ENCODE measurements at places on chromosomes 16 and 17.

GRCh38 chr17:69428252-69428980, 13.9 kb downstream of the MAP2K6 start:
- DNase-seq = no peak

DNA sequence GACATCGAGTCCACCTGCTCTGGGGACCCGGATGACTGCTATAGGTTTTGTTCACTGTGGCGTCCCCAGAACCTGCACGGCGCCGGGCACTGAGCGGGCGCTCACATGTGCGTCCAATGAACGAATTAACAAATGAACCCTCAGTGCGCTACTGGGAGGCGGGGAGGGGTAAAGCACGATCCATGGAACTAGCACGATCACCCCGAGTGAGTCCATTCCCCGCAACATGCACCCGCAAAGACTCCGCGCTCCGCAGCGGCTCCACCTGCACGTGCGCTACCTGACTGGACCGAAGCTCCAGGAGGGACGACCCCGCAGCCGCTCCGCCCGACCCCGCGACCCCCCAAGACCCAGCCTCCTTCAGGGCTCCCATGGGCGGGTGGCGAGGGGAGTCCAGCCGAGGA, 491 bp downstream of the TRAP1 start:
- DNase-seq = no peak

DNA sequence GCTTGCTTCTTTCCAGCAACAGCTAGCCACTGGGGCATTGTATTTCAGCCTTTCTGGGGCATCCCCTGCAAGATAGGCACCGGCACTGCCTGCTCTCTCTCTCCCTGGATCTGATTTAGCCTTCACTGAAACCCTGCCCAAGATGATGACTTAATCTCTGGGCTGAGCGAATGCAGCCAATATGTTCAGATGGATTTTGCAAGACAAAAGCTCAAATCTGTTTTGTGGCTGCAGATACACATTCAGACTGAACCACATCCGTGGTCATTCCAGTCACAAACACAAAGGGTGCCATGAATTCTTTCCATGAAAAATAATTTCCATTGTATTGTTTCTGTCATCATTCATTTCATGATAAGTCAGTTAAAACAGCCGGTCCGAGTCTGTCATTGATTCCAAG, 24.2 kb downstream of the SOST start:
- DNase-seq = peak; percentile 43

- DNase-seq = no peak
Observed at GRCh38 chr17:1711804-1712203, 1.6 kb upstream of the TLCD2 start.

DNA sequence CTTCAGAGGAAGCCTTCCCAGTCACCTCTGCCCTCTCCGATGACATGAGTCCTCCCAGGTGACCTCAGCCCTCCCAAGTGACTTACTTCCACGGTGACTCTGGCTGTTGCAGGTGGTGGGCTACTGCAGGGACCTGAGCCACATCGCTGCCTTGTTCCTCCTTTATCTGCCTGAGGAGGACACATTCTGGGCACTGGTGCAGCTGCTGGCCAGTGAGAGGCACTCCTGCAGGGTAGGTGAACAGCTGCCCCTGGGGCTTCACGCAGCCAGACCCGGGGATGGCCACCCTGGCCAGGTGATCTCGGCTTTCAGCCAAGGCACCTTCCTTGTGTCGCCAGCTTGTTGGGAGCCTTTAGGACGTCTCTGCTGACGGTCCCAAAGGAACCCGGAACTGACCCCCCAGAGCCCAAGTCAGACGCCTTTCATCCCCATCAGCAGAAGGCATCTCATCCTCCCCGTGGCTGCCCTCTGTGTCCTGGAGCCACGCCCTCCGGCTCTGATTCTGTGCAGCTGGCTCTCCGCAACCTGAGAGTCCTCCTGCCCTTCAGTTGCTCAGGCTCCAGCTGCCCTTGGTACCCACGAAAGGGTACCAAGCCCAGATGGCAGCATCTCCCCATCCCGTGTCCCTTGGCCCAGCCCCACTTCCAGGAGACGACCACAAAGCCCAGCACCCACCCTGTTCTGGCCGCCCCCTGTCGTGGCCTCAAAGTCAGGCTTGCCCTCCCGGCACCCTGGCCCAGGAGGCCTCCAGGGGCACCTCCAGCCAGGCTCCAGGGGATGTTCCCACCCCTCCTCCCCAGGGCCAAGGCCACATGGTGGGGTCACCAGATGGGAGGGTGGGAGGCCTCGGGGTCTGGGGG, 81.7 kb downstream of the GOSR1 start:
- no peak for DNase-seq

- DNase-seq = no peak
Observed at GRCh38 chr17:59074494-59074893, 32.2 kb downstream of the TRIM37 start.

GRCh38 chr17:527247-527646, 174.6 kb upstream of the RPH3AL start:
- DNase-seq = no peak

GRCh38 chr16:3878610-3879009, 1.9 kb downstream of the CREBBP start:
- DNase-seq = no peak

DNA sequence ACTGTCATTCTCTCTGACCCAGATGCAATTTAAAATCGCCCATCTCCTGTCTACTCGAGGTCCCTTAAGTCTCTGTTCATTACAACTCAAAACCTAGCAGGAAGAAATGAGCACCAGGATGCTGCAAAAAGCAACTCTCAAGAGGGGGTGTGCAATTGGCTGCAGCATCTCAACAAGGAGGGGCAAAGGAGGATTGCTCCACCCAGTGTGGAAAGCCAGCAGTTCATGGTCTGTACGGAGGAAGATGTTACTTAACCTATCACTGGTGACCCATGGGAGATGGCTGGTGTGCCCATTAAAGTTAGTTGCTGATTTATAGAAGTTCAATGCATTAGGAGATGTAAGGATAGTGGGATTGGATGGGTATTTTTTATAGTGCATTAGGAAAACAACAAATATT, 147.4 kb downstream of the CDK5R1 start:
- DNase-seq = no peak

- DNase-seq = no peak
Observed at GRCh38 chr17:70251706-70252105, 82.4 kb downstream of the KCNJ2 start.

GRCh38 chr16:81830845-81831540, 51.9 kb downstream of the PLCG2 start:
- no peak for DNase-seq

DNA sequence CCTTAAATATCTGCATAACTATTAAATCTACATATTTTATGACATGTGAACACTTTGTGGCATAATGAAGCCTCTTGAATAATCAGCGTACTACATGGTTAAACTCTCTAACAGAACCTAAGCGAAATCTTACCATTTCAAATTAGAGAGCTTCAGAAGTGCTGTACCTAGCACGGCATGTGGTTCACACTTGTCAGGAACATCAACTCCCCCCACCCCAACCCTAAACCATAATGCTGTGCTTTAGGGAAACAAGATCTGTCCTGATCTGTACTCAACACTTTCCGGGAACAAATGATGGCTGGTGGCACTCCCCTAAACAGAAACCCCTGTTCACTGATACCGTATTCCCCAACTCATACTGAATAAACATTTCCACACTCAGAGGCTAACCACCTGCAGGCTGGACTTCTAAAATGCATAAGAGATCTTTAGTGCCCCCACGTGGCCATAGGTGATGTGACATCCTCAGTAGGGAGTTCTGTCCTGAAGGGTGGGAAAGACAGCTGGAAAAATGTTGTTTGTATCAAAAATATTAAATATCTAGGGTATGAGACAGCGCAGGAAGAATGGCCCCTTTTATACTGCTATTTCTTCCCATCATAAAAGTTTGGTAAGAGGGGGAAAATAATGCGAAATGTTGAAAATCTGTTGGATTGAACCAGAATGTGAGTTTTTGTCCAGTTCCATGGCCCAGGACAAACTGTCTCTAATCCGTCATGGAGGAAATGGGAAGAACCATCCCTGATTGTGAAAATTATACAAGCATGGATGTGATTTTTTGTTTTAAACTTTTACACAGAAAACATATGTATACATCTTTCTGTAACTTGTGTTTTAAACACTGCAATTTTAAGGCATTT, 88.6 kb downstream of the USP31 start:
- peak; percentile 22 for DNase-seq

- DNase-seq = no peak
Observed at GRCh38 chr17:22203208-22203715, 510.9 kb downstream of the KCNJ18 start.

DNA sequence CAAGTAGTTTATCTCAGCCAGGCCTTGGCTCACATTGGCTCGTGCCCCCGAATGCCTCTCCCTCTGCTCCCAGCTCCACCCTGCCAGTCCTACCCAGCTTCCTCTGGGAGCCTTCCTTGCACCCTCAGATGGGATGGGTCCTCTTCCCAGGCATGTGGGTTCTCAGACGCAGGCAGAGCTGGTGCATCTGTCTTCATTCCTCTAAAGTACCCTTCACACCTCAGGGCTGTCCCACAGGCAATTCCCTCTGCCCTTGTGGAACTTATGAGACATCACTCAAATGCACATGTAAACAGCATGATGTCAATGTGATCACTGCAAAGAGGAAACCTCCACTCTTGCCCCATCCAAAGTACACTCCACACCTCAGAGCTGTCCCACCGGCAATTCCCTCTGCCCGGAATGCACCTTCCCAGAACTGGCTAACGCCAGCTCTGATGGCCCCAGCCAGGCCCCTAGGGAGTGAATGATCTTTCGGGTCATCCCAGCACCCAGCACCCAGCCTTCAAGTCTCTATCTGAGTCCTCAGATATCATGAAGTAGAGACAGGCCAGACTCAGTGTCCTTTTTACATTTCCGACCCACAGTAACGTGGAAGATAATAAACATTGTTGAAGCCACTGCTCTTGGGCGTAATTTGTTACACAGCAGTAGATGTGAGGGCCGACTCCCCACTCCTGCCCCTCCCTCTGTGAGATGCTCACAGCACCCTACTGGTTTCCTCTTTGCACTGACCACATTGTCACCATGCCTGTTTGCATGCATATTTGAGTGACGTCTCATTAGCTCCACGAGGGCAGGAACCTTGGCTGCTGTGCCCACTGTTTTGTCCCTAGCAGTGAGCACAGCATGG, 85.4 kb downstream of the N4BP1 start:
- DNase-seq = no peak

- no peak for DNase-seq
Observed at GRCh38 chr17:35912339-35912912, 18.1 kb downstream of the RDM1 start.

GRCh38 chr17:77479372-77480198, 338.8 kb downstream of the SEC14L1 start:
- DNase-seq = no peak

All from skeletal muscle cell (primary cell).